ENCODE measurements at places on chromosomes 12 and 14.

DNA sequence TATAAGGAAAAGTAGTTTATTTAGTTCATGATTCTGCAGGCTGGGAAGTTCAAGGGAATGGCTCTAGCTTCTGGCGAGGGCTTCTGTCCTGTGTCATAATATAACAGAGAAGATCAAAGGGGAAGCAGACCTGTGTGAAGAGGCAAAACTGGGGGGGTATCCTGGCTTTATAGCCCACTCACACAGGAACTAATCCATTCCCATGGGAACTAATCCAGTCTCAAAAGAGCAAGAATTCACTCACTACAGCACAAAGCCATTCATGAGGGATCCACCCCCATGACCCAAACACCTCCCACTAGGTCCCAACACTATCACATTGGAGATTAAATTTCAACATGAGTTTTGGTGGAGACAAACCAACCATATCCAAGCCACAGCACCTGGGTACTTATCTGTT is 6.9 kb downstream of the ALDH6A1 start:
- no peak for DNase-seq

- DNase-seq, result peak; percentile 64
Observed at GRCh38 chr12:10140001-10140400, 10.0 kb upstream of the CLEC7A start.

DNA sequence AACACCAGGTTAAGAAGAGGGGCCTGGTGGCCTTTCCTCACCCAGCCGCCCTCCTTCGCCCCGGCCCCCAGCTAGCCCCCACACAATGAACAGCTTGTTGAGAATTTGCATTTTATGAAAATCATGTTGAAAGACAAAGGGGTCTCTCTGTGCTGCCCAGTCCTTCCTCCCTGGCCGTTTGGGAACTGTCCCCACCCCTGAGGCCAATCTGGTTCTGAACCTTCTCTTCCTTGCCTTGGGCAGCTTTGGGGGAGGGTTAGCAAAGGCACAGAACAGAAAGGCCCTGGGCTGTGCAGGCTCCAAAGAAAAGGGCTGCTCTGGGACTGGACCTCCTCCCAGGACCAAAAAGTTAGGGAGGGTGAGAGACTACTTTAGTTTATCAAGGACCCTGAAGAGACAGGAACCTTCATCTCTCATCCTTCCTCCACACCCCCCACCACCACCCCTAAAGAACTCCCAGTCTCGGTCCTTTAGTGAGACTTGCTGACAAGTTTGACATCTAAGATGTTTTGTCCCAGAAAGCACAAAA is 1.3 kb downstream of the TAMALIN start:
- DNase-seq, result no peak

DNA sequence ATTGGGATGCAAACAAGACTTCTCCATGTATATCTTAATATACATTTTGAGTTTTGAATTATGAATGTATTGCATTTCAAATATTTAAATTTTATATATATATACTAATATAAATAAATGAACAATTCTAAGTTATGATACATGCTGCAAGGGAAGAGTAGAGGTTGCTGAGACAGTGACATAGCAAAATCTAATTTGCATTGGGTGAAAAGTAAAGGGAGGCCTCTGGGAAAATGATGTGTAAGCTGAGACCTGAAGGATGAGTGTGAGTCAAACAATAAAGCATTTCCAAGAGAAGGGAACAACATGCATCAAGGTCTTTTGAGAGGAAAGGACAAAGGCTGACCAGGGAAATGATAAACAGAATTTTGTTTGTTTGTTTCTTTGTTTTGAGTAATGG is 62.9 kb upstream of the PTPRQ start:
- no peak for DNase-seq

DNA sequence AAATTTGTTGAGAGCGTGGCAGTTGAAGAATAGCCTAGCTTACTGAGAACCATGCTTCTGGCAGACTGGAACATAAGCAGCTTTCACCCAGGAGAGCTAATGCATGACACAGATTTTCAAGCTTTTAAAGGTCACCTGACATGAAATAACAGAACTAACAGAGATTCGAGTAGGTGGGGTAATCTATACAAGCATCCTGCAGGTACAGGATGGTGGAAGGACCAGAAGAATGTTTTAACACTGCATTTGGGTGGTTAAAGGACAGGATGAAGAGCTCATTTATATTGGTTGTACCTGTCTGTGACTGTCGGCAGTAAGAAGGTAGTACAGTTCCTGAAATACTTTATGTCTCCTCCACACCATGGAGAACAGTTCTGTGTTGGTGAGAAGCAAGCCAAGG is 8.9 kb downstream of the PELI2 start:
- no peak for DNase-seq

GRCh38 chr14:76644855-76645518 is 116.3 kb upstream of the VASH1 start:
- peak; percentile 51 for DNase-seq

DNA sequence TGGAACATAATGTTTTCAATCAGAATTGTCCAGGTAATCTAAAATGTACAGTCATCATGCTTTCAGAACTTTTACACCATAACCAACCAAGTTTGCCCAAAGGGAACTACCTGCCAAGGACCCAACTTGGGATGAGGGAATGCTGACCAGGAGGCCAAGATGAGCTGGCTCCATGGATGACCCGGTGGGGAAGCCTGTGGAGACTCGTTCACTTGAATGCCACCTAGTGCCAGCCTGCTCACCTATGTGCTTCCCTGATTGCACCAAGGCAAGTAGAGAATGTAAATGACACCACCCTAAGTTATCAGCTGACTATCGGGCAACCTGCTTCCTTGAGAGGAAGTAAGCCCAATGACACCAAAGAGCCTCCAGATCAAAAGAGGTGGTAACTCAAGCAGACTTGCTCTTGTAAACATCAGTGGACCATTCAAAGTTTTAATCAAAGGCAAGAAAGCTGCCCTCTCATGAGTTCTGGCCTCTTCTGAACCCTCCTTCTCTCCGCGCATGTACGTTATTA is 137.3 kb downstream of the TTC7B start:
- DNase-seq, result no peak

- peak; percentile 62 for DNase-seq
Observed at GRCh38 chr14:67644428-67644827, 24.7 kb downstream of the ARG2 start.

DNA sequence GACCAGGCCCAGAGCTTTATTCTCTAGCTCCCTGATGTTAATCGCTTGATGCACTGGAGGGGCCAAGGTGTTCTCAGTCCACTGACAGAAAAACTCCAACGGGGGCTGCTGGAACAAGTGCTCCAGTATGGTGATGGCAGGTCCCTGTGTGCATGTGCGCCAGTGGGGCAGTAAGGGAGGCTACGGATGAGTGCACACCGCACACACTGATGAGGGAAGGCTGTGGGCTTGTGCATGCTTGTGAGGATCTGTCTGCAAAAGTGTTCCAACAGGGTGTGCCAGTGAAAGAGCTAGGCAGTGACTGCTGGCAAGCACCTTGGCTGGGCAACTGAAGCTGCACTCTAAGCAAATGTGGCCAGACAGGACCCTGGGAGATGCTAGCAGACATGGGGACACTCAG is 229.7 kb upstream of the FOXG1 start:
- no peak for DNase-seq

DNA sequence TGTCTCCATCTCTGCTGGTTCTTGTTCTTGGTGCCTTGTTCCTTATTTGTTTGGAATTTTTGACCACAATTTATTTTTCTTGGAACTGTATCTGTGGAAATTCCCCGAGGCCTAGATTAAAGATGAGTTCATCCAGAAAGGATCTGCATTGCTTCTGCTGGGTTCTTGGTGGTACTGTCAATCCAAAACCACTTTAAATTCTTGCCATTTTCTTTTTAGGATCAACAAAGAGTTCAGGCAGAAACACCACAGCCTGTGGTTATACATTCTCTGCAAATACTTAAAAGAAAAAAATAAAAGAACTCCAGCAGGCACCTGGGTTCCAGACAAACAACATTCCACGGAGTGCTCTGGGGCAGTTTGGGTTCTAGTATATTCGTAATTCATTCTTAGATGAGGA is 6.0 kb upstream of the VAMP1 start:
- DNase-seq, result peak; percentile 84

GRCh38 chr12:56951582-56952339 is 5.6 kb downstream of the RDH16 start:
- DNase-seq, result no peak

DNA sequence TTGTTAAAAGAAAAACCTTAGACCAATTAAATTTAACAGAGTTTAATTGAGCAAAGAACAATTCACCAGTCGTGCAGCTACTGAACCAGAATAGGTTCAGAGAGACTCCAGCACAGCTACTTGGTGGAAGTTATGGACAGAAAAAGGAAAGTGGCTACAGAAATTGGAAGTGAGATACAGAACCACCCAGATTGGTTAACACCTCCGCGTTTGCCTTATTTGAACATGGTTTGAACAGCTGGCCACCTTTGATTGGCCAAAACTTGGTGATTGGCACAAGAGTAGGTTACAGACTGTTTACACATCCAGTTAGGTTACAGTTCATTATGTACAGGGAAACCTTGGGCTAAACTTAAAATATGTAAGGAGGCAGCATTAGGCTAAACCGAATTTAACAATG is 54.9 kb downstream of the SRGAP1 start:
- DNase-seq, result no peak

DNA sequence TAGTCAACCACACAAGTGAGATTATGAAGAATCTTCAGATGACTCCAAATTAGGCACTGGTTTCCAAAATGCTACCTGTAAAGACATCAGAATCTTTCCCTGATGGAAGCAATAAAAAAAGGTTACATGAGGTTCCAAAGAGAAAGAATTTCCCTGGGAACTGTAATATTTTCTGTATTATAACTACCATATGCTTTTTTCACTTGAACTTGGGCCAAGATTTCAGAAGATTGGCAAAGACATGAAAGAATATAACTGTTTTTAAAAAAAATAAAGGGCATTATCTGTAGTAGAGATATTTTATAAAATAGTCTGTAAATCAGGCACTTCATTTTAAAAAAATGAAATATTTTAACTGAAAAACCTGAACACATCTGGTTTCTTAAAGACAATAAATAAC is 12.9 kb downstream of the HECTD1 start:
- peak; percentile 40 for DNase-seq

DNA sequence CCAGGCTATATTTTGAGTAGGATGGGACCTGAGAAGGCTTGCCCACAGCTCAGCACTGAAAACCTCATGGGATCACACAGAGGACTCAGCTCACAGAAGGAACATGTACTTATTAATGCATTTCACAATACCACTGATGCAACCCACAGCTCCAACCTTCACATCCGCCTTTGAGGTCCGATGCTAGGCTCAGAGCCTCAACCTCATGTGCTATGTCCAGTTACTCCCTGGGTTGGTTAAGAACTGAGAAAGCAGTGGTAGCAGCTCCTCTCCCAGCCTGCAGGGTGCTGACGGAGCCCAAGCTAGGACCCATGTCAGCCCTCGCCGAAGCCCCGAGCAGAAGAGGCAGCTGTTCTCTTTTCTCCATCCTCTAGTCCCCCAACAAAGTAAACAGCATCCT is 52.9 kb downstream of the SPTB start:
- DNase-seq, result peak; percentile 45

- DNase-seq, result no peak
Observed at GRCh38 chr14:36243183-36243582, 66.7 kb upstream of the PTCSC3 start.

DNA sequence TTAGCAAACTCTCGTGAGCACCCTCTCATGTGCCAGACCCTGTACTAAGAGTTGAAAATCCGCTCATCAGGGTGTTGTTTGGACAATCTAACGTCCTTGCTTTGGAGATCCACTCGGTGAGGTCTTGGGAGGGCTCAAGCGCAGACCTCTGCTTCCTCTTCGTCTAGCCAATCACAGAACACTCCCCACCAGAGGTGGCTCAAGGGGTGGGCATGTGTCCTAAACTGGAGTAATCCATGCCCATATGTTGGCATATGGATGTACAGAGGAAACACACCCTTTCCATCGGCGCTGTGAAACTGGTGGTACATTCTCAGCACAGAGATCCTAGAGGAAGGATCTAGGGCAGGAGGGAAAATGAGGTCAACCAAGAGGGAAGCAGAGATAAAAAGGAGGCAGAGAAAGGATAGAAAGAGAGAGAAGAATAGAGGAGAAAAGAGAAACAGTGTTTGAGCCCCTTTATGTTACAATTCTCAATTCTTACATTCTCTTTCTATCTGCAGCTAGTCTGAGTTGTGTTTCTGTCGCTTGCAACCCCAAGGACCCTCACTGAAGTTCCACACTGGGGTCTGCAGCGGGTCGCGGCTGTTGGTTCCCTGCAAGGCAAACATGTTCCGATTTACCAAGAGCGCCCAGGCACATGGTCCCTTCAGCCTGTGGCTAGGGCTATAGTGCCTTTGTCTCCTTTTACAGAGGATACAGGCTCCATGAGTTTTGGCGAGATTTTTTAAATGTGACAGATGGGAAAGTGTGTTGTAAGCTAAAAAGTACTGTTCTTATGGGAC is 40.5 kb downstream of the DLK1 start:
- DNase-seq, result no peak

DNA sequence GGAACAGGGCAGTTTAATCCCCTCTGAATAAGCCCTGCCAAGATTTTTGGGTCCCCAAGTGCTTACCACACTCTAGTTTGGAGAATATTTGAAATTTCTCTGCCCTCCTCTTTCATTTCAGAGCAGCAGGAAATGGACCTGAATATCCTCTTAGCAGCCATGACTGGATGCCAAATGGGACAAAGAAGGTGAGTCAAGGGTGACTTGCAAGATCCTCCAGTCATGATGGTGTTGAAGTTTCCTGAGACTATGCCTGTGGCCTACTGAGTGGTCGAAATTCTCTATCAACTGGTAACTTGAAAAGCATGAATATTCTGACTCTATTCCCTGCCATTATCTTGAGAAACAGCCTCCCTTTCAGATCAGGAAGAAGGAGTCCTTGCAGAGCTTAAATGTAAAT is 1674.7 kb upstream of the SEL1L start:
- no peak for DNase-seq

GRCh38 chr12:10189653-10190052 is 10.8 kb downstream of the TMEM52B start:
- peak; percentile 70 for DNase-seq

DNA sequence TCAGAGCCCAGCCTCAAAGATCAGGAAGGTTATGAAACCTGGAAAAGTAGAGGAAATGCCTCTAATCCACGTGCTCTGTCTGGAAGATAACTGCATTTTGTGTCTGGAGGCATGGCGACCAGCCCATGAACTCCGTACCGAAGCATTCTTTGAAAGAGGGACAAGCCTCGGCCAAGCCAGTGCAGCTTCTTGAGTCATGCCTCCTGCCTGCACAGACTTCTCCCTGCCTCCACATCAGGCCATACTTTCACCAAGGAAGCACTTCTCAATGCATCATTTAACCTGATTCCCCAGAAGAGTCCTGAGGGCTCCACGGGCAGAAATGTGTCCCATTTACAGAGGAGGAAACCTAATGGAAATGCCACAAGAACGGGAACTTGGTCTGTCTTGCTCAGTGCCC is 3.4 kb downstream of the ACTN1 start:
- DNase-seq, result peak; percentile 94

Measured in iris pigment epithelial cell (primary cell).